ENCODE measurements at places on chromosomes 12 and 14.

DNA sequence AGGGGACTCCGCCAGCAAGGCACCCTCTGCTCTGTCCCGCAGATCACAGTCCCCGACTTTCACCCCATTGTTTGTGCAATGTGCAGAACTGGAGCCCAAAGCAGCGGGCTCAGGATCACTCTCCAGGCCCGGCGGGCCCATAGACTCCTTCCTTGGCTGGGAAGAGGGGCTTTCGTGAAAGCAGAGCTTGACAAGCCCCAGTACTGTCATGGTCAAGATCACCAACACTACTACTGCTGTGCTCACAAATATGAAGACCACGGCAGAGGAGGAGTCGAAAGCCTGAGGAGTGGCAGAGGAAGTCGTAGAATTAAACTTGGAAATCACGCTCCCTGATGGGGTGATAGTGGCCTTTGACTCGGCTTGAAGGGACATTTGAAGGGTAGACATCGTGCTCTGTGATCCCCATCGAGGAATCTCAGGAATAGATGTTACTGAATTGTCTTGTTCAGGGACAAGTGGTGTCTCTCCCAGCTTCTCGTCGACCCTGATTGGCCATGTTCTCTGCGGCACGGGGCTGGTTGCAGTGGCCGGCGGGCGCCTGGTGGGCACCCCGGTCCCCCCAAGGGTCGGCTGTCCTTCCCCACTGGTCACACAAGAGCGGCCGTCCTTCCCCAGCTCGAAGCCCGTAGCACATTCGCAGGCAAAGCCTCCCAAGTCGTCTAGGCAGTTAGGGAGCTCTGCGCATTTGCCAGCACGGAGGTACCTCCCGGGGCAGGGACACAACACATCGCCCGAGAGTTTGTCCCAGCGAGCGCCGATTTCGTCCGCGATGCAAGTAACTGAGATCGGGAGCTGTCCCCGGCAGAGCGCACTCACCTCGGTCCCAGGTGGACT lies 1.1 kb downstream of the CLEC14A start:
- DNase-seq: no peak

DNA sequence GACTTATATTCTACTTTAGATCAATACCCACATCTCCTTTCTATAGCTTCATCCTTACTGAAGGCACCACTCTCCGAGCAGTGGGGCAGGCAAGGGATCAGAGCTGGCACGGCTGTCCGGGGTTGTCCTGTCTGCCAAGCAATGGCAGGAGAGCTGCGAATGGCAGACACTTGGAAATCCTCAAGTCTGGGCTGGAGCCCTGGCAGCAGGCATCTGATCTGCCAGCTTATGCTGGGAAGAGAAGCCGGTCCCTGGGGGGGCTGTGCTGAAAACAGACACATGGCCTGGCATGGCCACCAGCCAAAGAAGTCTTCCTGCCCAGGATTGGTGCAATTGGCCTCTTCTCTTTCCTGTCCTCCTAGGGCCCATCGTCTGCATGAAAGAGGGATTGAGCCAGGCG lies 280.2 kb upstream of the PWP1 start:
- DNase-seq: no peak

DNA sequence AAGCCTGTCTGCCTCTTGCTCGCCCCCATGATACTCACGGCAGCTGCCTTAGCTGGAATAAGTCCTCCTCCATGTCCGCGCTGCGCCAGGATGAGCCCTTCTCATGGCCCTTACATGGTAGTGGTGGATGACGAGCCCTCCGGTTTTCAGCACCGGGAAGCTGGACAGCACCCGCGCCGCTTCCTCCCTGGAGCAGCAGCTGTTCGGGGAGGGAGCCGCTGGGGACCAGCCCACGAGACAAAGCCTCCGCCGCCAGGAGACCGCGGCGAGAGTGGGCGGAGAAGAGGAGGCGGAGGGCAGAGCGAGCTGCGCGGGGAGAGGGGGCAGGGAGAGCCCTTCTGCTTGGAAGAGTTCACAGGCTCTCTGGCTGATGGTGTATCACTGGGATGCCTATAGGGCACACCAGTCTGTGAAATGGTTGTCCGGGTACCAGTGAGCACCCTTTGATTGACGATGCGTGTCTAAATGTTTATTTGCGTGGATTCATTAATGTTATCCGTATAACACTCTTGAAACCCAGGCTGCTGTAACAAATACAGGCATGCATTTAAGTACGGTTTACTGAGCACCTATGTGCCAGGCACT lies at the start of gene SVOP:
Gene SVOP (minus strand): TSS at position 273 of the 585 bp plus-strand sequence. CDS start 200 bp downstream, at position 73.
- no peak for DNase-seq

- no peak for DNase-seq
Measured at GRCh38 chr12:91177381-91177780, 5.2 kb downstream of the DCN start.

GRCh38 chr12:41310367-41310766 lies 122.2 kb downstream of the PDZRN4 start:
- DNase-seq: no peak

GRCh38 chr12:95351748-95352147 lies 122.2 kb upstream of the METAP2 start:
- DNase-seq: no peak

DNA sequence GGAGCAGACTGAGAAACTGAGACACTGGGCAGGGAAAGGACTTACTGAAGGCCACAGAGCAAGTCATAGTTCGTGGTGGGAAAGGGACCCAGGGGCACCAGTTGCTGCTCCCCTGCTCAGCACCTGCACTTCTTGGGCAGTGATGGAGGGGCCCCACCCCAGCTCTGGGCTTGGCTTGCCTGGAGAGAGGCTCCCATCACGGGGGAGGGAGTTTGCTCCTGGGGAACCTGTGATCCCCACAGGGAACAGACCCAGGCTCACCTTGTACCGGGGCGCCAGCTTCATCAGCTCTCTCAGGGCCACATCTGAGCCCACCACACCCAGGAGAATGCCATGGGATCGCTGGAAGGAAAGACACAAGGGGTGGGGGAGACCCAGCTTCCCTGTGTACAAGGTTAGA lies 39.8 kb downstream of the CACNA2D4 start:
- DNase-seq: no peak

DNA sequence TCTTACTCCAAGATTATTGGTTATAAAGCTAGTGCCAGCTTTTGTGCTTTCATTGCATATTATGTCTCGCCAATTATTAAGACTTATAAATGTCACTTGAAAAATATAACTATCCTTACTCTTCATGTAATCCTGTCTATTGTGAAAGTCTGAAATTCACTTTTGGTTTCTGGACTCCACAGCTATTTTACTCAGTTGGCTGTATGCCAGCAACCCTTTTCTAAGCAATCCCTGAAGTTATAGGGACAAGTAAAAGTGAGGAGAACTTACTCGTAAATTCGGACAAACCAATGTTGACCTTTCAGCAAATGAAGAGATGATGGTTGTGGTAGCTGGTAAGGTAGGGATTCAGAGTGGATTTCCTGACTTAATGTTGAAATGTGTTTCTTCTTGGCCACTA lies 196.3 kb downstream of the NPAS3 start:
- no peak for DNase-seq

- no peak for DNase-seq
Measured at GRCh38 chr14:51400139-51400538, 160.1 kb downstream of the TMX1 start.

DNA sequence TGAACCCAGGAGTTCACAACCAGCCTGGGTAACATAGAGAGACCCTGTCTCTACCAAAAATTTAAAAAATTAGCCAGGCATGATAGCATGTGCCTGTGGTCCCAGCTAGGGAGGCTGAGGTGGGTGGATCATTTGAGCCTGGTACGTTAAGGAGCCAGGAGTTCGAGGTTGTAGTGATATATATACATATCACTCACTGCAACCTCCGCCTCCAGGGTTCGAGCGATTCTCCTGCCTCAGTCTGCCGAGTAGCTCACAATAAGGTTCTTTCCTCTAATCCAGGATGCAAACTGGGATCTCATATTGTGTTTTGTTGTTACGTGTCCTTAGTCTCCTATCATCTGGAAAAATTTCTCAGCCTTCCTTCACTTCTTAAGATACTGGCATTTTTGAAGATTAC lies 24.0 kb upstream of the GSC start:
- DNase-seq: no peak

GRCh38 chr12:12927211-12928079 lies 24.5 kb downstream of the GPRC5D start:
- no peak for DNase-seq

DNA sequence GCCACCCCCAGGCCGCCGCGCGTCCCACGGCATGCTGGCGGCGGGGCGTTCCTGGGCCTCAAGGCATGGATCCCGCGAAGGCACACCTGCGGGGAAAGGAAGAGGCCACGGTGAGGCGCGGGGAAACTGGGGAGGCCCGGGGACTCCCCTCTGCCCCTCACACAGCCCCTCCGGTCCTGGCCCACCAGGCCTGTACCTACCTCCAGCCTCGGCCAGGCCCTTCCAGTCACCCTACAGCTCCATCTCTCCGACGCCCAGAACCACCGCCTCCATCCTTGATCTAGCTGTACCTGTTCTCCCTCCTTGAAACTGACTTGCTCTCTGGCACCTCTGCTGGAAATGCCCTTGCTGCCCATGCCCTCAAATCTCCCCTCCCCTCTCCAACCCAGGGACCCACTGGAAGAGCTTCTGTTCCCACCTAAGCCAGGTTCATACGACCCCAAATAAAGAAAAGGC lies 1.7 kb downstream of the ANKRD9 start:
- no peak for DNase-seq

DNA sequence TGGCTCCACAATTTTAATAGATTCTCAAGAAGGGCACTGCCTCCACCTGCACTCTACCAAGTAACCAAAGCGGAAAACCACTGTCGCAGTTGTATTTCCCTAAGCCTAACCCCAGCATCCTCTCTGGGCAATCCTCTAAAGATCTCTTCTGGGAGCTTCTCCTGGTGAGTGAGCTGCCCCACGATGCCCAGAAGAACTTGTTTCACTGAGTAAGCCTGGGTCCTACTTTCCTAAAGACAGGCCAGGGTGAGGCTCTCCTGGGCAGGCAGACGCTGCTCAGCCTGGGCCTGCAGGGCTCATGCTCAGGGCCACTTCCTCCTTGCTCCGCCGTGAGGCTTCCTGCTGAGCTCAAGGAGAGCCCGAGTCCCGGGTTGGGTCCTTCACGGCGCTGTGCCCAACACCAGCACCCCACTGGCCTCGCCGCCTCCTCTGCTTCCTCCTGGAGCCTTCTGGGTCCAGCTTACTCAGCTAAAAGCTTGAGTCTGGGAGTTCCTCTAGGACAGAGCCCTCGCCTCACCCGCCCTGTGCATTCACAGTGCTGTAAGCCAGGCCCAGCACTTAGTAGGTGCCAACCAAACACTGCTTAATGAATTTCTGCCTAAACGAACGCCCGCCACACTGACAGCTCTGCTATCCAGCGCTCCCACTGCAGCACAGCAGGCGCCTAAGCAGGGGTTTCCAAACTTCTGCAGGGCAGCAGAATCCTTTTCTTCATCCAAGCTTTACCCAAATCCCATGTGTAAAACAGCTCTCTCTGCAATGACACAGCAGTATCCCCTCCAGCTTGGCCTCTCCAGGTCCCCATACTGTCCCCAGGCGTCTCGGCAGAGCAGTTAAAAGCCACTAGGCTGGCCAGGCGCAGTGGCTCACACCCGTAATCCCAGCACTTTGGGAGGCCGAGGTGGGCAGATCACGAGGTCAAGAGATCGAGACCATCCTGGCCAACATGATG lies 5.7 kb downstream of the RAB35 start:
- no peak for DNase-seq

- no peak for DNase-seq
Measured at GRCh38 chr14:59046746-59047145, 141.7 kb upstream of the DAAM1 start.

DNA sequence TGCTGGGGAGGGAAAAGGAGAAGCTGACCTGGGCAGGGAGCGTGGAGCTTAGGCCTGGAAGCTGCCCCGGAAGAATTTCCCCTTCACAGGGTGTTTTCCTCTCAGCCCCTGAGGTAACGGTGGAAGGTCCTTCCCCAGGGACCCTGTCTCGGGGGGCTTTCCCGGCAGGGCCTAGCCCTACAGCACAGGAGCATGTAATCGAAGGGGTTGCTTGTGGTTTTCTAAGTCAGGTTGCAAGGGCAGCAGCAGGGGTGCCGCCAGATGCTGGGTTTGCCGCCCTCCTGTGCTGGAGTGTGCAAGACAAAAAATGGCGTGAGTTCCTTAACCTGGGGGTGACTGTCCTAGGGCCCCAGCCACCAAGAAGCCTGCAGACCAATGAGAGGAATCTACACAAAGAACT lies 1.6 kb upstream of the KRT74 start:
- DNase-seq: no peak

DNA sequence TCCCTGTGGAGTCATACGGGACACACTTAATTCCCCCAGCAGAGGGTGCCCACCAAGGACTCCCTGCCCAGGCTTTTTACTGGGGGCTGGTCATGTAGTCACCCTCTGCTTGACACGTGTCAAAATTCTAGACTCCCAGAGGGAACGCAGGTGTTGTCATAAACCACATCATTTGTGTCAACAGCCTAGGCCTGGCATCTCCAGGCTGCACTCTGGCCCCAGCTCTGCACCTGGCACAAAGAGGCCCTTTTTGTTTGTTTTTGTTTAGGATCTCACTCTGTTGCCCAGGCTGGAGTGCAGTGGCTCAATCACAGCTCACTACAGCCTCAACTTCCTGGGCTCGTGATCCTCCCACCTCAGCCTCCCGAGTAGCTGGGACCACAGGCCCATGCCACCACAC lies 21.1 kb downstream of the BRI3BP start:
- no peak for DNase-seq

DNA sequence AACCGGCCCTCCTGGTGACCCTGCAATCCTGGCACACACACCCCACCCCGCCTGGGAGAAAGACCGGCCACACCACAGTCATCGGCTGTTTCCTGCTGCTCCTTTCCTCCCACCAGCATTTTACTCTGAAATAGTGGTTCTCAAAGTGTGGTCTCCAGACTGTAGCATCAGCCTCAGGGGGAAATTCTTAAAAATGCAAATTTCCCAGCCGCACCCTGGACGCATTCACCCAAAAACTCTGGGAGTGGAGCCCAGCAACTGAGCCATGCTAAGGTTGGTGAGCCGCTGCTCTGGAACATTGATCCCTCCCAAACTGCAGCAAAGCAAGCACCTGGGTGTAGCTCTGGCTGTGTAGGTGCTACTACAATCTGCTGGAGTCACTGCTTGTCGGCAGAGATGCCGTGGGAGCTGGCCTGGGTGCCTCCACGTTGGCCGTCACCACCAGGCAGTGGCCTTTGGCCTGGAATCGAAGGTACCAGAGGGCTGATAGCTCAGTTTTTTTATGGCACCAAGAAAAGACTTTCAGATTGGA lies 38.4 kb upstream of the BCL2L14 start:
- no peak for DNase-seq
